ENCODE measurements at places on chromosomes 6 and 20. TPM values are rescaled to one million over a fixed set of nuclear protein-coding genes. Genes with fewer than 3 reads are reported as not detected.

Gene RUNX2
- total RNA-seq = 18.1 TPM

Gene ZNF334
- total RNA-seq = 4.9 TPM

Gene SLC35D3
- not detected for total RNA-seq

Gene CRIP3
- total RNA-seq = 1.6 TPM

GRCh38 chr20:20360464-20360863 is 7.4 kb upstream of the INSM1 start:
- peak; percentile 69 for DNase-seq

DNA sequence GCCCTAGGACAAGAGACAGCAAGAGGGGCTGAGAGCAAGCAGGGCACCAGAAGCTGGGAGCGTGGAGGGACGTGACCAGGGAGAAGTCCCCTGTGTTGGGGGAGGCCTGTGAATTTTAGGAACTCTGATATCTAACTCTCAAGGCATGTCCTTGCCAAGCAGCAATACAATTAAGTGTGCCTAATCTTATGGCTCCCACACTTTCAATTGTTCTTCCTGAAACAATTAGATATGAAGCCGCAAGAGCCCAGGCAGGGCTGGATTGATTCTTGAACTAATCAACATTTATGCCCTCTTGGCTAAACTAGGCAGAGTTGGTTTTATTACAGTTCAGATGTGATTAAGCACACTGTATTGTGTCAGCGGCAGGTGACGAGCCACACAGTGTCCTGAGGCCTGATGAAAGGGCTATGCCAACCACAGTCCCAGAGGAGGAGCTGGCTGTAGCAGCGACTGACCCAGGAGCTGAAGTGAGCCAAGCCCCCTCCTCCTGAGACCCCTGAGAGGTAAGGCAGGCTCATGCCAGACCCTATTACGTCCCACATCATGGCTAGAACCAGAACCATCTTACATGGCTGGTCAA is 4.2 kb upstream of the MAVS start:
- DNase-seq = no peak

GRCh38 chr20:11459090-11459890 is 458.4 kb upstream of the BTBD3 start:
- DNase-seq = no peak

GRCh38 chr6:38996676-38997075 is 51.9 kb upstream of the GLP1R start:
- no peak for DNase-seq

- no peak for DNase-seq
Measured at GRCh38 chr6:4370066-4370465, 234.7 kb upstream of the ECI2 start.

DNA sequence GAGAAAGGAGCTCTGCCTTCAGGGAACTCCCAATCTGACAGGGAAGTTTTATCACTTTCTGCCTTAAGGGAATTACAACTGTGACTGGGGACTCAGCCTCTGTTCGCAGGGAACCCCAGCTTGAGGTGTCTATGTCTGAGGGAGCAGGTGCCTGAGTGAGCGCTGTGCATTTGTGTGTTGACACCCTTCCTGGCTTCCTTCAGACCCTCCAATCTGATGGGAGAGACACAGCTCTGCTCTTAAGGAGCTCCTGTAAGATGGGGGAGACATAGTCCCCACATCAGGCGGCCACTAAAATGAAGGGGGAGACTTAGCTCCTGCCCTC is 62.3 kb downstream of the MRPL14 start:
- no peak for DNase-seq

DNA sequence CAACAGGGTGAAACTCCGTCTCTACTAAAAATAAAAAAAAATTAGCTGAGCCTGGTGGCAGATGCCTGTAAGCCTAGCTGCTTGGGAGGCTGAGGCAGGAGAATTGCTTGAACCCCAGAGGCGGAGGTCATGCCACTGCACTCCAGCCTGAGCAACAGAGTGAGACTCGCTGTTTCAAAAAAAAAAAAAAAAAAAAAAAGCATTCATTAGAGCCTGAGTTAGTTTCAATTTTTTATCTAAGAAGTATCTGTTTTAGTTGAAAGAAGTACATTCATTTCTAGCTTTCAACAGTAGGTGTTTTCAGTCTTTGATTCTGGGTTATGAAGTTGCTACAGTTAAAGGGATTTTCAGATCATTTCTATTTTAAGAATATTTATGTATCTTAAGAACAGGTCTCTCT is 42.2 kb downstream of the ZNF292 start:
- peak; percentile 28 for DNase-seq

DNA sequence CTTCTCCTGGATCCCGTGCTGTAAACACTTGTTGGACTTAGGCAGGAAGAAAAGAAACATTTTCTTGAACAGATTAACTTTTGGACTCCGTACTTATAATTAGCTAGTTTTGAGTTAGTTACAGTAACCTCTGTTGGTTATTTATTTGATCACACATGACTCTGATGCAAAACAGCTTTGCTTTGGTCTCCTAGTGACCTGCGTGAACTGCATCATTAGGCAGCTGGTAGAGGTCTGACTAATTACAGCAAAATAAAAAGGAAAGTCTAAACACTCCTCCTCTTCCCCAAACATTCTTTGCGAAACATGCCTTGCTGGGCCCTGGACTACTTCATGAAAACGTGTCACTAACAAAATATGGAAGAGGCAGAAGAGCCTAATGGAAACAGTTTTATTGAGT is 61.1 kb upstream of the ZFP64 start:
- no peak for DNase-seq

DNA sequence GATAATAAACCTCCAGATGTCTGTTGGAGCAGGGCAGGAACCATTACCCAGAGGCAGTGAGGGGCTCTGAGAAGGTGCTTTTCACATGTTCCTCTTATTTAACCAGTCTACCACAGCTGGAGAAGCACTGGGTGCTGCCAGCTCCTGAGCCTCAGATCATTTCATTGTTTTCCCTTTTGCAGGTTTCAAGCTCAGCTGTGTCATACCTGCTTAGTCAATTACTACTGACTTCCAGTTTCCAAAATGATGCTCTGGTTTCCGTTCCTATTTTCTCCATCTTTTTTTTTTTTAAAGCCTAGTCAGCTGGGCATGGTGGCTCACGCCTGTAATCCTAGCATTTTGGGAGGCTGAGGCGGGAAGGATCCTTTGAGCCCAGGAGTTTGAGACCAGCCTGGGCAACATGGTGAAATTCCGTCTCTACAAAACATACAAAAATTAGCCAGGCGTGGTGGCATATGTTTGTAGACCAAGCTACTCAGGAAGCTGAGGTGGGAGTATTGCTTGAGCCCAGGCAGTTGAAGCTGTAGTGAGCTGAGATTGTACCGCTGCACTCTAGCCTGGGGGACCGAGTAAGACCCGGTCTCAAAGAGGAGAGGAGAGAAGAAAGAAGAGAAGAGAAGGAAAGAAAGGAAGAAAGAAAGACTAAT is 6.7 kb downstream of the FLOT1 start:
- DNase-seq = peak; percentile 59

GRCh38 chr6:106477790-106478189 is 117.3 kb downstream of the CRYBG1 start:
- DNase-seq = no peak

GRCh38 chr20:1204576-1204975 is 1.3 kb downstream of the C20orf202 start:
- no peak for DNase-seq

Data from activated CD4-positive, alpha-beta T cell treated with anti-CD3 and anti-CD28 coated beads for 36 hours (primary cell).